ENCODE measurements at places on chromosomes 6 and 20.

- DNase-seq, result no peak
These were observed 5.2 kb downstream of the STX11 start for GRCh38 chr6:144155529-144155928.

- no peak for DNase-seq
These were observed 9.6 kb upstream of the CPNE5 start for GRCh38 chr6:36848658-36849441.

DNA sequence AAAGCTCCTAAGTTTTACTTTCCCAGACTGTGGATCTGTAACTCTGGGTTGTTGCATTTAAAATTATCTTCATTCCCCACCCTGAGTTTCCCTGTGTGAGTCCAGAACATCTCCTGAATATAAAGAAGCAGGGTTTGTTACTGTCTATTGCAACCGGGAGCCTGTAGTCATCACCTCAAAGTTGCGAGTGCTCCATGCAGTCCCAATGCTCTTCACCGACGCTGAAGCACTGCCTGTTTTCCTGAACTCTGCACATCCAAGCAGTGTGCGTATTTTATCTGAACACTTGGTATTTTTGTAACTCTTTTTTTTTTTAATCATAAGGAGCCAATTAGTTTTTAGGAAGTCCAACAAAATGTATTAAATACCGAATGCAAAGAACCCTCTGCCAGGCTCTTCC, 907 bp upstream of the HLA-B start:
- no peak for DNase-seq

DNA sequence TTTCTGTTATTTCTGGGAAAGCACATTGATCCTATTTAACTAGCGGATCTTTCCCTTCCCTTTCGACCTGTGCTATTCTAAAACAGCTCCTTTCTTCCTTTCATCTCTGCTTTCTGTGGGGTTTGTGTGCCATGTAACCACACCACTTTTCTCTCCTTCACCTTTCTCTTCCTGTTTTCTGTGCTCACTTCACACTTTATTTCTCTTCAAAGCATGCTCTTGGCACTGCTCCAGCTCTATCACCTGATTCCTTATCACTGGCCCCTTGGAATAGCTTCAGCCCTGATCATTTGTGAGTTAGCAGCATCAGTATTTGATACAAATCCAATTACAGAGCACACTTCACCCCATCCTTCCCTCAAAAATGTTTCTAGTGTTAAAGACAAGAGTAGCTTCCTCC, 8.1 kb upstream of the METTL24 start:
- DNase-seq, result no peak

DNA sequence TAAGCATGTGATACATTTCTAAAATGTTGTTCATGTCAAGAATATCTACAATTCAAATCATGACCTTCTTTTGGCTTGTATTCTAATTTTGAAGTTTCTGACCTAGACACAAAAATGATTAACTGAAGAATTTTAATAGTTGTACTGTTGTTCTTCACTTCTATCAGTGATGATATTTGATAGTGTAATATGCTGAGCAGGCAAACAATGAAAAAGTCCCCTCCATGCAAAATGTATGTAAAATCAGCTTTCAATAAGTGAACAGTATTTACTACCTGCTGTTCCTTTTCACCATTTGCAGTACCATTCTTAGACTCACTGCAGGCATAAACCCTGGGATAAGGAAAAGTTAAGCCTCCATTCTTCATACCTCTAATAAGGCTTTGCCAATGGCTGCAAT, 201.5 kb downstream of the LAMA2 start:
- DNase-seq, result no peak

- DNase-seq, result no peak
These were observed 13.2 kb downstream of the SERAC1 start for GRCh38 chr6:158154816-158155215.

DNA sequence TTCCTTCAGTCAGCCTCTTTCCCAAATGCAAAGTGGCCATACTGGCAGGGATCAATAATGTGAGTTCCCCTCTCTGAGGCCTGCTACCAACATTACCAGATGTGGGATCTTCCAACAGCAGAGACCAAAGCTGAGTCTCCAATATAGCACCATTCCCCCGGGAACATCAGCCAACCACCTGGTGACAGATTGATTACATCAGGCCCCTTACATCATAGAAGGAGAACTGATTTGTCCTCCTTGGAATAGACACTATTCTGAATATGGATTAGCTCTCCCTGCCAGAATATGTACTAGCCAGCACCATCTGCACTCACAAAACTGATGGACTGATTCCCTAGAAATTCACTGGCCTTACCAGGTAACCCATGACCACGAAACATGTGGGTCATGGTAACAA, 61.9 kb upstream of the CARMIL1 start:
- DNase-seq, result no peak

DNA sequence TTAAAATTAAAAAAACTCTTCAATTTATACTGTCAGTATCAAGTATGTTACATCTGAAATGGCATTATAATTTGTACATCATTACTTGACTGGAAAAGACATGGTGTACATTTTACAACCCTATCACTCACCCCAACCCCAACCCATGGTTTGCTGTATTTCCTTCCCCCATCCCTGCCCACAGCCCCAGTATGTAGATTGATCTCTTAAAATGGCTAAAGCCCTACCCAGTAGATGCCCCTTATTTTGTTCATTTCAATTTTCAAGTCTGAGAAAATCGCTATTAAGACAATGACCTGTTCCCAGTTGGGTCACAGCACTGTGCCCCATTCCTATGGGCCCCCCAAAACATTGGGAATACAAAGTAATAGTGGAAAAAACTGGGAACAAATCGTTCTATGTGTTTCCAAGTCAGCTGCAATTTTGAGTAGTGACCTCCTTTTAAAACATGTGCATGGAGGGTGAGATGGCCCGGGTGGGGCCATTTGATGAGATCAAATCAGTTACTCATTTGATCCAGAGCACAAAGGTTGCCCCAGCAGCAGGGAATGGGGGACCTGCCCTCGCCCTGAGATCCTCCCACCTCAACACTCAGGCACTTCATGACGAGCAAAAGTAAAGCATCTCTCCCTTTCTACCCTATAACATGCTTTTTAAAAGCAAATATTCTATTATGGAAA, 13.3 kb downstream of the EZR start:
- DNase-seq, result no peak

DNA sequence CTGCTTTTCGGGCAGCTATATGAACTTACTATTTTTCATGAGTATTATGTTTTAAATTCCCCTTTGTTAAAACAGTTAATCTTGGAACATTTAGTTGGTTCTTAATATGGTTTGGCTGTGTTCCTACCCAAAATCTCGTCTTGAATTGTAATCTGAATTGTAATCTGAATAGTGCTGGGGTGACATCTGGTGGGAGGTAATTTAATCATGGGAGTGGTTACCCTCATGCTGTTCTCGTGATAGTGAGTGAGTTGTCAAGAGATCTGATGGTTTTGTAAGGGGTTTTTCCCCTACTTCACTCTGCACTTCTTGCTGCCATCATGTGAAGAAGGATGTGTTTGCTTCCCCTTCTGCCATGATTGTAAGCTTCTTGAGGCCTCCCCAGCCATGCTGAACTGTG, 305.4 kb upstream of the MAP3K7 start:
- DNase-seq, result no peak

GRCh38 chr20:454951-455350, 7.4 kb downstream of the TBC1D20 start:
- DNase-seq, result no peak

DNA sequence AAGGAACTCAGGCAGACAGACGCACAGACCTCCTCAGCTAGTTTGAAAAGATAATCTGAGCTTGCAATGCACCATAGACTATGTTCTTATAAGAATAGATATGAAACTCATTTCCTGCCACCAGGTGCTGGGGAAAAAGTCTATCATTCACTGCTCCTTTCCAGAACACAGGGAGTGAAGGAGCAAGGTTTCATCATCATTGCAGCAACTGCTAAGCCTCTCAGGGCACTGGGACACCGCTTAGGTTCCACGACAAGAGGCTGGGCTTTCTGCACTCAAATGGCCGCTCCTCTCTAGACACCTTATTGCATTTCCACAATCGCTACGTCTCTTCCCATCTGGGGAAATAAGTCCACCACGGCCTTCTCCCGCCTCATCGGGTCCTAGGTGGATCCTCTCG, 418.5 kb upstream of the JARID2 start:
- no peak for DNase-seq

GRCh38 chr20:47292581-47292980, 63.9 kb downstream of the ZMYND8 start:
- no peak for DNase-seq

GRCh38 chr6:6843777-6844176, 255.3 kb downstream of the LY86 start:
- no peak for DNase-seq

- no peak for DNase-seq
These were observed 31.7 kb downstream of the SLC35A1 start for GRCh38 chr6:87504441-87504840.

DNA sequence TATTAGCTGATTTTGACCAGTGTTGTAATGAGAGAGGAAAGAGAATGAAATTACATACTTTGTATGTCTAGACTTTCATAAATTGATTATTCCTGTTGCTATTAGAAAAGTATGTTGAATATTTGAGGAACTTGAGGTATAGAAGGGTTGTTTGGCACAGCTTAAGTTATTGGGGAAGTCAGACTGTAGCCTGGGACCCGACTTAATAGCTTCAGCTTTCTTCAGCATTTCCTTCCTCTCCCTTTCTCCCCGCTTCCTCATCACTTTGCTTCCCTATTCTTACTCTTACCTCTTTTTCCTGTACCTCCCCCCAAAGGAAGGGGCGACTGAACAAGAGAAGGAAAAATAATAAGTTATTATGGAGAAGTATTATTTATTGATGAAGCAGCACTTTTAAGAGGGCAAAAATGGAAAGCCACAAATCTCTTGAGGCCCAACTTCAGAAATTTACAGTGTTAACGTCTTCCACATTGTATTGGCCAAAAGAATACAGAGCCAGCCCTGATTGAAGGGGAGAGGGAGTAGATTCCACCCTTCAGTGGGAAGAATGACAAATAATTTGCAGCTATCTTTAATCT, 7.4 kb downstream of the SENP6 start:
- DNase-seq, result no peak

- no peak for DNase-seq
These were observed 16.1 kb upstream of the KIAA0408 start for GRCh38 chr6:127475135-127475822.

DNA sequence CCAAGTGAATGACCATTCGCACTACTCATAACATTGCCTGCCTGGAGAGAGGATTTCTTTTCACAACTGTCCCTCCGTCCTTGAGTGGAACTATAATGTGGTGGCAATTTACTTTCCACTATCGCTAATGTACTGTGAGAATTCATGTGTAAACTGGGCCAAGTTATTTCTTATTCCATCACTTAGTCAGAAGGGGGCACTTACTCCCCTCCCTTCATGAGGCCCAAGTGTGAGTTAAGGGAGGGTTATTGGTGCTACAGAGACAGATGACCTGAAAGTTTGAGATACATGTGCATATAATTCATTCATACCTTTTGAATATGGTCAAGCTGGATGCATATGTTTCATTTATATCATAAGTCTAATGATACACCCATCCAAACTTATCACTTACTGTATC, 65.2 kb upstream of the LOC128125822 start:
- DNase-seq, result no peak

- DNase-seq, result no peak
These were observed 123.5 kb downstream of the LMBRD1 start for GRCh38 chr6:69673298-69673697.

DNA sequence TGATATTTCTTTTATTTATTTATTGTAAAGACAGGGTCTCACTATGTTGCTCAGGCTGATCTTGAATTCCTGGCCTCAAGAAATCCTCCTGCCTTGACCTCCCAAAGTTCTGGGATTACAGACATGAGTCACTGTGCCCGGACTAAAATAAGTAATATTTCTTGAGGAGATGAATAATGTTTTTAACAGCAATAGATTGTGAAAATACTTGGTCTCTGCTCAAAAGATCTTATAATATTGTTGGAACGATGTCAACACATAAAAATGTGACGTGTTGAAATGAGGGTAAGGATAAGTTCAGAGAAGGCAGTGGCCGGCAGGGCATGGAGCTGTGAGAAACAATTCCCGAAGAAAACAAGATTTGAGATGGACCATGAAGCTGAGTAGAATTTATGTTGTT, 178.7 kb downstream of the GJA1 start:
- no peak for DNase-seq

GRCh38 chr20:14947946-14948345, 610.5 kb upstream of the FLRT3 start:
- no peak for DNase-seq

GRCh38 chr6:41668968-41669367, 30.7 kb downstream of the MDFI start:
- DNase-seq, result no peak

GRCh38 chr6:119224095-119224701, 125.4 kb downstream of the MAN1A1 start:
- DNase-seq, result no peak

- DNase-seq, result no peak
These were observed 23.3 kb downstream of the MTFR2 start for GRCh38 chr6:136226674-136227377.

GRCh38 chr6:149329529-149329928, 12.0 kb downstream of the TAB2 start:
- DNase-seq, result no peak

- DNase-seq, result no peak
These were observed 14.6 kb upstream of the FAXC start for GRCh38 chr6:99364026-99364425.

DNA sequence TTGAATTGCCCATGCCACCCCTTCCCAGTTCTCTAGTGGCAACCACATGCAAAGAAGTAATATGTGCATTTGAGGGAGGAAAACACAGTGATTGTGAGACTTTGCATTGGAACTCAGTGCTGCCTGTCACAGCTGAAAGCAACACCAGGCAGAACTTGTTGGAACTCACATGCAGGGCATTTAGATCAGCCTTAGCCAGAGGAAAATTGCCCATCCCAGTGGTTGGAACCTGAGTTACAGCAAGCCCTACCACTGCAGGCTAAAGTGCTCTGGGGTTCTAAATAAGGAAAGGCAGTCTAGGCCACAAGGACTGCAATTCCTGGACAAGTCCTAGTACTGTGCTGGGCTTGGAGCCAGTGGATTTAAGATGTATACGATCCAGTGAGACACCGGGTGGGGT, 245.3 kb upstream of the UFL1 start:
- no peak for DNase-seq

GRCh38 chr20:48926821-48927220, 5.3 kb downstream of the ARFGEF2 start:
- no peak for DNase-seq

DNA sequence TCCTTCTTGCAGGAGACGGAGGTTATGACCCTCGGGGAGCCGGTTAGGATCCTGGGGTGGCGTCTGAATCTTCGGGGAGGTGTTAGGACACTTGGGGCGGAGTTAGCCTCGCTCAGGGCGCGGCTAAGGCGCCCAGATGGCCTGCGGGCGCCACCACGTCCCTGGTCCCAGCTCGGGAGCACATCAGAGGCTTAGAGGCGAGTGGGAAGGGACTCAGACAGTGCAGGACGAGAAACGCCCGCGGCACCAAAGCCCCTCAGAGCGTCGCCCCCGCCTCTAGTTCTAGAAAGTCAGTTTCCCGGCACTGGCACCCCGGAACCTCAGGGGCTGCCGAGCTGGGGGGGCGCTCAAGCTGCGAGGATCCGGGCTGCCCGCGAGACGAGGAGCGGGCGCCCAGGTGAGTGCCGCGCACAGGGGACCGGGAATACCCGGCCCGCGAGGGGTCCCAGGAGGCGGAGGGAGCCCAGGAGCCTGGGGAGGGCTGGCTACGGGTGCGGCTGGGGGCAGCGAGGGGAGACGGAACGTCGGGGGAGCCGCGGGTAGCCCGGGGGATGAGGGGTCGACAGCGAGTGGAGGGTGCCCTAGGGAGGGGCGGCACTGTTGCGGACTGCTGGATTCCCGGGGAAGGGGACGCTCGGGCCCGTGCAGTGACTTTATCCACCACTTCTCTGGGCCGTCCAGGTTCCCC, at the start of gene HCK:
HCK (plus strand) TSS at position 153 of the 688 bp plus-strand sequence.
- no peak for DNase-seq

- no peak for DNase-seq
These were observed 390.5 kb downstream of the QKI start for GRCh38 chr6:163804991-163805390.

Data from effector CD8-positive, alpha-beta T cell (primary cell).